ENCODE measurements at places on chromosomes 4 and X.
A peak's percentile ranks its signal among the peaks of the same experiment; 100 is the strongest.

GRCh38 chrX:8760021-8760420, 28.1 kb upstream of the ANOS1 start:
- no peak for DNase-seq

DNA sequence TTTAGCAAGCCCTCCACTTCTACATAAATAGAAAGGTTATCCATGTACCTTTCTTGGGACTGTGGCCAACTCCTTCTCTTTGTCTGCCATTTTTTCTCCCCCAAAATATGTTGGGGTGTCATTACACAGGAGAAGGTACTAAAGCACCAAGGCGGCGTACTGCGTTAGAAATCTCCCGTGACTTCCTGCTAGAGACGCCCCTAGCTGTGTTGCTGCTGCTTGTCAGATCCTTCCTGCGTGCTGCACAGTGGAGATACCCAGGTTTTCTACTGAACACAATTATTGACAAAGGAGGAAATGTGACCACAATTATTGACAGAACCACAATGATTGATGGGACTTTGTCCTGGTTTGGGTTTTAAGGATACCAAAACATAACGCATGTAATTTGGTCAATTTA, 97.7 kb downstream of the EFHC2 start:
- DNase-seq: no peak

GRCh38 chrX:106917830-106918500, 2.2 kb upstream of the CLDN2 start:
- peak; percentile 55 for DNase-seq

DNA sequence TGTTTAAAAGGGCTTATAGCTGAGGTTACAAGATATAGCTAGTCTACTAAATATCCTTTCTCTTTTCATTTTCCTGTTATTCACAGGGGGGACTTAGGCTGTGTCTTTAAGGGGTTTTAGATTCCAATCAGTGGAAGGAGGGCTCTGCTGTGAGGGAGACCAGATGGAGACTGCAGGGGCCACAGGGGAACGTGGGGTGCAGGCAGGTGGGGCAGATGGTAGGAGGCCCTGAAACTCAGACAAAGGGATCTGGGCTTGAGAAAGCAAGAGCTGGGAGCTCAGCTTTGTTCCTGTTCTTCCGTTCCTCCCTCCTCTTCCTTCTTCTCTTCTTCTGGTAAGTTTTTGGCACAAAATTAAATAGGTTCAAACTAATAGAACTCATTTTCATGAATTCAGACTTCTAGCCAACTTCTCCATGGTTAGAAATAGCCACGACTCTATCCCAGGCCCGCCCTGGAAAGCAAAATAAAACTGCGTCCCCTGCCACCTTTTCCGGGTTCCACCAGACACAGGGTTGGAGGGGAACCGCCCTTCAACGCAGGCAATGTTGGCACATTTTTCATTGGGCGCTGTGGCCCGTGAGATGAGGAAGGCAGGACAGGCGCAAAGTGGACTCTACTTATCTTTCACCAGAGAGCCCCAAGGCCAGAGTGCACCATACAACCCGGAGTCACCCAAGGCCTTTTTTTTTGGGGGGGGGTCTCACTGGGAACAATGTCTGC, 3.5 kb upstream of the TMSB4X start:
- no peak for DNase-seq

- DNase-seq: no peak
Observed at GRCh38 chr4:107792711-107793110, 32.0 kb upstream of the SGMS2 start.

- peak; percentile 15 for DNase-seq
Observed at GRCh38 chrX:107894038-107894437, 68.4 kb downstream of the MID2 start.

DNA sequence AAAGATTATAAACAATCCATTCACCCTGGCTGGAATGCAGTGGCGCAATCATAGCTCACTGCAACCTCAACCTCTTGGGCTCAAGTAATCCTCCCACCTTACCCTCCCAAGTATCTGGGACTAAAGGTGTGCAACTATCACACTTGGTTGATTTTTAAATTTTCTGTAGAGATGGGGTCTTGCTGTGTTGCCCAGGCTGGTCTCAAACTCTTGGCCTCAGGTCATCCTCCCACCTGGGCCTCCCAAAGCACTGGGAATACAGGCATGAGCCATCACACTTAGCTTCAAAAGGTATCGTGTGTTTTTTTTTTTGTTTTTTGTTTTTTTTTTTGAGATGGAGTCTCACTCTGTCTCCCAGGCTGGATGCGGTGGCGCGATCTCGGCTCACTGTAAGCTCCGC, 71.5 kb downstream of the FRYL start:
- DNase-seq: no peak

DNA sequence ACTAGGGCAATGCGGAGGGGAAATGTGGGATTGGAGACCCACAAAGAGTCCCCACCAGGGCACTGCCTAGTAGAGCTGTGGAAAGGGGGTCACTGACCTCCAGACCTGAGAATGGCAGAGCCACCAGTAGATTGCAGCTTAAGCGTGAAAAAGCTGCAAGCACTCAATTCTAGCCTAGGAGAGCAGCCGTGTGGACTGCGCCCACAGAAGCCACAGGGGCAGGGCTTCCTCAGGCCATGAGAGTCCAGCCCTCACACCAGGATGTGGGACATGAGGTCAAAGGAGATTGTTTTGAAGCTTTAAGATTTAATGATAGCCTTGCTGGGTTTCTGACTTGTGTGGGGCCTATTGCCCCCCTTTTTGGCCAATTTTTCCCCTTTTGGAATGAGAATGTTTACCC, 379.0 kb downstream of the INPP4B start:
- no peak for DNase-seq

All from urothelium cell line (cell line).